ENCODE measurements at places on chromosomes 7 and 10.

- DNase-seq, result no peak
These were observed 82.9 kb downstream of the CFTR start for GRCh38 chr7:117562759-117563158.

- no peak for DNase-seq
These were observed 24.1 kb downstream of the PDSS1 start for GRCh38 chr10:26721561-26721960.

GRCh38 chr7:90569368-90569767 is 26.8 kb upstream of the CDK14 start:
- DNase-seq, result no peak

DNA sequence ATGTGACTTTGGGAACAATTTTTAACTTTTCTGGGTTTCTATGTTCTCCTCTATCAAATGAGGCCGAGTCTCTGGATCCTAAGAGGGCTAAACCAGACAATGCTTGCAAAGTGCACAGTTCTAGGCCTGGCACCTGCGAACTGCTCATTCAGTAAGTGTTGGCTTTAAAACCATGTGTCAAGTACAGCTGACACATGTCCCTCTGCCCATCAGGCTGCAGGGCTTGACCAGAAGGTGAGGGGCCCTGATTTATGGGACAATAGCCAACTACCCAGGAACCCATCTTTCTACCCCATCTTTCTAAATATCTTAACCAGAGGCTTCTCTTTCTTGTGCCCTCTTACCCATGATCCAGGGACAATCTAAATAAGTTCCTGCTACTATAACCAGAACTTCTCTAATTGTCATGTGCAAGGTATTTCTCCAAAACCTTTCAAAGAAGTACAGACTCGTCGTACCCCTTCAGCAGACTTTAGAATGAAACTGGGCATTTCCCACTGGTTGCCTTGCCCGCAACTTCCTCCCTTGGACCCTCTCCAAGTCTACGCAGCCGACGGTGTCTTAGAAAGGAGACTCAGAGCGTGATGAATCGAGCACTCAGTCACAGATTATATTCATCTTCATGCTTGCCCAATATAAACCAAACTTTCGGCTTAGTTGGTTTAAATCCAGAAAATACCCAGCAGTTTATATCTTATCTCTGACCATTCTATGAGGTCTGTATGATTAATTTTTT is 69.8 kb upstream of the STEAP1B start:
- no peak for DNase-seq

DNA sequence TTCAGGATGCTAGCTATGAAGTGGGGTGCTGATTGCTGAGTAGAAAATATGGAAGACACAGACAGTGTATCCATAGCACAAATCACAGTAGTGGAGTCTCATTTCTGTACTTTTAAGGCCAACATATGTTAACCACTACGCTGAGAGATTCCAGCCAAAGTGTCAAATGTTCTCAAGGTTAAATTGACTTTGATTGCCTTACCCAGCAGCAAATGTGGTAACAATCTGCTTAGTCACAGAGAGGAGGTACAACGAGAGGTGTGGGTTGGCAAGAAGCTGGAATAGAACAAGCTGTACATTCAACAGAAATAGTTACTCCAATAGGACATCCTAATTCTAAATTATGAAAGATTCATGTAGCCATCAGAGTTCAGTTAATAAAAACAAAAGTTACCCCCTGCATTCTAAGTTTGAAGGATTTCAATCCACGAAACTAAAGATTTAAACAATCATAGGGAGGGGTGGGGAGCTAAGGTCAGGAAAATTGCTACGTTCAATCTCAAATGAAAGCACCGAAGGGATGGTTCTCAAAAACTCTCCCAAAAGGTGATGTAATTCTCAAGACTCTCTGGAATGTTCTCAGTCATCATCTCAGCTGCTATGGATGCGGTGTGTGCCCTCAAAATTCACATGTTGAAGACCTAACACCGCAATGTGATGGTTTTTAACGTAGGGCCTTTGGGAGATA is 137.0 kb downstream of the ETV1 start:
- DNase-seq, result no peak

- DNase-seq, result no peak
These were observed 348.5 kb downstream of the CXCL12 start for GRCh38 chr10:44036425-44036824.

DNA sequence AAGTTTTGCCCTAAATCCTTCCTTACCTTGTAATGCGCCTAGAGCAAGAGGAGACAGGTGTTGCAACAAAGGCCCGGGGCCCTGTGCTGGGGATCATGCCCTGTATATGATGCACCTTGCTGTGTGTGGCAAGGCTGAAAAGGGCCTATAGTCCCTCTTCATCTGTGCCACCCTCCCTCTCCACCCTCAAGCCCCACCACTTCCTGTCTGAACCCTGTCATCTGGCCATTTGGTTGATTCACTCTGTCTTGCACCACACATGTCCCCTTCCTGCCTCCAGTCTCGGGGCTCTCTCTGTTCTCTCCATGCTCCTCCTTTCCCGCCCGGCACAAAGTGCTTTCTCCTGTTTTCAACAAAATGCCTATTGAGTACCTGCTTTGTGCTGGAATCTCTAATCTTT is 11.5 kb upstream of the MALSU1 start:
- no peak for DNase-seq

GRCh38 chr7:111783854-111784253 is 221.6 kb upstream of the IMMP2L start:
- DNase-seq, result no peak

All from iPS DF 6.9 (cell line).